Panc1 (cell line): ENCODE measurements at places on chromosomes 1 and 21.

DNA sequence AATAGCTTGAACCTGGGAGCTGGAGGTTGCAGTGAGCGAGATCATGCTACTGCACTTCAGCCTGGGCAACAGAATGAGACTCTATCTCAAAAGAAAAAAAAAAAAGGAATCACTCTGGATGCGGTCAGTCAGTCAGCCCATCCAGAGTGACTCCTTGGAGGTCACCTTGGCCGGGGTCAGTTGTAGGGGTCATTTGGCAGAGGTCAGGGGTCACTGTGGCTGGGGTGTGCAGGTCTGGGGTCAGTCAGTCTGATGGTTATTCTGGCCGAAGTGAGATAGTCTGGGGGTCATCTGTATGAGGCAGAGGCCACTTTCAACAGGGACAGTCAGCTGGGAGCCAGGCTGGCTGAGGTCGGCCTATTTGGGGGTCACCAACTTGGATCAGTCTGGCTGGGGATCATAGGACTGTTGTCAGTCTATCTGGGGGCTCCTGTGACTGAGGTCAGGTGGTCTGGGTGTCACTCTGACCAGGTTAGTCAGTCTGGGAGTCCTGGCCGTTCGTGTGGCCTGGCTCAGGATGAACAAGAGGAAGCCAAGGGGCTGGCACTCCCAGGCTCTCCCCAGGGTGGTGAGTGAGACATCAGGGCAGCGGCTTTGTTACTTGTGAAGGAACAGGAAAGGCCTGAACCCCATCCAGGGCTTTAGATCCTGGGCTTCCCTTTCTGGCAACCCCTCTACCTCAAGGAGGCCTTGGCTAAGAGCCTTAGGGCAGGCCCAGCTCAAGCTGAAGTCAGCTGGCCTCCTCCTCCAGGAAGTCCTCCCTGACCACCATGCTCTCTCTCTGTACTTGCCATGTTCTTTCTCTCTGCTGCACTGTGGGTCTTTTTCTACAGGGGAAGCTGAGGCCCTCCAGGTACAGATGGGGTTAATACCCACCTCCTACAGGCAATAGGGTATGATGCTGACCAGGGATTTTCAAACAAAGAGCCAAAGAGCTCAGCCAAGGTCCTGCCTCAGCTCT lies 15.1 kb downstream of the PTPRU start:
- DNase-seq: no peak

- no peak for DNase-seq
These were observed 316 bp downstream of the AP4B1 start for GRCh38 chr1:113904293-113904673.

- DNase-seq: no peak
These were observed 10.2 kb upstream of the CACHD1 start for GRCh38 chr1:64459743-64460142.

- no peak for DNase-seq
These were observed 136.1 kb downstream of the DISP1 start for GRCh38 chr1:222950892-222951291.

GRCh38 chr21:38760017-38760761 lies 45.5 kb upstream of the ETS2 start:
- DNase-seq: no peak

DNA sequence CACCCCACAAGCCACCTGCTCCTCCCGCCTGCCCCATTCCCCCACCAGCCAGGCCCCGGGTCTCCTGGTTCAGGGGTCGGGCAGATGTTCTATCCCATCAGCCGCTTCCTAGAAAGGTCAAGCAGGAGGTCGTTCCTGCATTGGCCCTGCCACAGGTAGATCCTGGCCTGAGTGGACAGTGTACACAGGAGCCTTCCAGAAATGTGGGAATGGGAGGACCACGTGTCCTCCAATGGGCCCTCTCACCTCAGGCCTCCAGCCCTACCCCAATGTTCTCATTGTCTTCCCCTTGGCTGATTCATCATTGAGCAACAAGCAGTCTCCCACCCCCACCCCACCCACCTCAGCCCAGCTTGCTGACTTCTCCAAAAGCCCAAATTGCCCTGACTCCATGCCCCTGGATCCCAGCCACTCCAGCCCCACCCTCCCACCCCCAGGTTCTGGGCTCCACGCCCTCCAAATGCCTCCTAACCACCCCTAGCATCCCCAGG lies 2.1 kb downstream of the S100A16 start:
- DNase-seq: no peak
